T-helper 2 cell (primary cell): ENCODE measurements at places on chromosomes 11 and 22.

DNA sequence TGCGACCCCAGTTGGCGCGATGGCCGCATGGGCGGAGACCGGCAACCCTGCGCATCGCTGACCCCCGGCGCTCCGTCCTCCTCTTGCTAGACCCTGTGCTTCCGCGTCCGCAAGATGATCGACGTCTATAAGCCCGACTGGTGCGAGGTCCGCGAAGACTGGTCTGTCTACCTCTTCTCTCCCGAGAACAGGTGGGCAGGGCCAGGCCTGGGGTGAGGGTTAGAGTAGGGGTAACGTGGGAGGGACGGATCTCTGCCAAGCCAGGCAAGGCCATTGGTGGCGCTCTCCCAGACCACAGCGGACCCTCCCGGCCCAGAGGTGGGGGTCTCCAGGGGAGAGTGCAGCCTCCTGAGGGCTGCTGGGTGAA, 92.1 kb downstream of the CACNA1I start:
- DNase-seq, result no peak

DNA sequence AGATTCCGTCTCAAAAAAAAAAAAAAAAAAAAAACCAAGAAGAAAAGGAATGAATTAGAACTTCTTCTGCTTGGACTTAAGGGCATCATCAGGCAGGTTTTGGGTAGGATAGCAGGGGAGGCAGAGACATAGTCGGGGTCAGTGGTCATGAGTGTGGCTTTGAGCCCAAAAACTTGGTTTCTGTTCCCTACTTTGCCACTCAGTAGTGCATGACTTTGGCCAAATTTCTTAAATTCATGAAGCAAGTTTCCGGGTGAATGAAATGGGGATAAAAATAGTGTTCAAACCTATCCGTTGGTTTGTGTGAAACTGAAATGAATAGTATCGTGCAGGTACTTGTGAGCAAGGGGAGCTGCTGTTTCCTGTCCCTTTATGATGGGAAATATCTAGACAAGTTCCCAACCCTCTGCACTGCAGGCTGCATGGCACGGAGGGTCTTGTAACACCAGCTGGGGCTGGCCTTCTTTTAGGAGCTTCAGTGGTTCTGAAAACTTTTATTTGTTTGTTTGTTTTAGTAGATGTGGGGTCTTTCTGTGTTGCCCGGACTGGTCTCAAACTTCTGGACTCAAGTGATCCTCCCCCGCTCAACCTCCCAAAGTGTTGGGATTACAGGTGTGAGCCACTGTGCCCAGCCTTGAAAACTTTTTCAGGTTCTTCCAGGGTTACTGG, 18.4 kb downstream of the NEAT1 start:
- no peak for DNase-seq

GRCh38 chr11:79087238-79087960, 353.4 kb downstream of the TENM4 start:
- DNase-seq, result no peak

DNA sequence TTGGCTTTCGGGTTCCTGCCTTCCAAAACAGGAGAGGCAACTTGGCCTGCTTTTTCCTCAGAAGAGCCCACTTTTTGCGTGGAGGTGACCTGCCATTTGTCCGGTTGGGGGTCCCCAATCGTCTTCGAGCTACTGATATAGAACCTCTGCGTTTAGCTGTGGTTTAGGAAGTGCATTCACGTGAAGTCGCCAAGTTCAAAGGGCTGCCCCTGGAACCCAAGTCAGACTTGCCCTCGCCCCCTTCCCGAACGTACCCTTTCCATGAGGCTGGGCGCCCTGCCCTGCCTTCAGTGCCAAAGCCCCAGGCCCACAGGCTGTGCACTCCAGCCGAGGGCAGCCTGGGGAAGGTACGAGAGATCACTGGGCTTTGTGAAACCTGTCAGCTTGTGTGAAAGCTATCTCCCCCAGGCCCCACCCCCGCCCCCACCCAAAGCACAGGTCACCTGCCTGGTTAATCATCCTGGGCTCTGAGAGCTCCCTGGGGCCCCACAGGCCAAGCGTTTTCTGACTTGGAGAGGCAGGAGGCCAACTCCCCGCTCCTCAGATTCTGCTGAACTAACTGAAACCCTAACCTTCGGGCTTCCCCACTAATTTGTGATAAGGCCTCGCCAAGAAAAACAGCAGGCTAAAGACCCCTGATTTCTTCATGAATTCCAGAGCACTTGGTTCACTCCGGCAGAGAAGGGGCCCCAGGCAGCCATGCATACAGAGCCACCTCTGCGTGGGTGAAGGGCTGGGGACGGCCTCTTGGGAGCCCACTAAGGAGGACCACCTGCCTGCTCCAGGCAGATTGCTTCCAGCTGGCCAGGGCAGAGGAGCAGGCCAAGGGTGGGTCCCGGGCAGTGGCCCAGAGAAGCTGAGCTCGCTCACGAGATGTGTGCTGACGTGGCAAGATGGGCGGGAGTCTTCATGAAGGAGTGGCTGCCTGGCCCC, 25.8 kb upstream of the KCNQ1OT1 start:
- no peak for DNase-seq

GRCh38 chr22:27231266-27231665, 570.3 kb downstream of the MN1 start:
- no peak for DNase-seq

DNA sequence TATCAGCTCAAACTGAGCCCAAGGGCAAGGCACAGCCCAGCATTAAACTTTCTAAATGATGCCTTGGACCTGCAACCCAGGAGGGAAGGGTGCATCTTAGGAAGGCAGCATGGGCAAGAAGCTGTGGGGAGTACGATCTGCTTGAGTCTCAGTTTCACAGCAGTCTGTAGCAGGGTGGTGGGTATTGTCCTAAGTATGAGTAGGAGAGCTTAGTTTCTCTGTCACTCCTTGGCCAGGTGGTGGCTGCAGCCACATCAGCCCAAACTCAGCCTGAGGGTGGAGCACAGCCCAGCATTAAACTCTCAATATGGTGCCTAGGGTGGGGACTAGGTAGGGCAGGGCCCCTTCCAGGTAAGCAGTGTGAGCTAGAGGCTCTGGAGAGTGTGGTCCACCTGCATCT, 85.5 kb downstream of the ACER3 start:
- no peak for DNase-seq

- no peak for DNase-seq
Measured at GRCh38 chr11:12211331-12212065, 101.1 kb downstream of the MICAL2 start.

GRCh38 chr11:66408488-66409214, 12.2 kb upstream of the NPAS4 start:
- DNase-seq, result peak; percentile 91

DNA sequence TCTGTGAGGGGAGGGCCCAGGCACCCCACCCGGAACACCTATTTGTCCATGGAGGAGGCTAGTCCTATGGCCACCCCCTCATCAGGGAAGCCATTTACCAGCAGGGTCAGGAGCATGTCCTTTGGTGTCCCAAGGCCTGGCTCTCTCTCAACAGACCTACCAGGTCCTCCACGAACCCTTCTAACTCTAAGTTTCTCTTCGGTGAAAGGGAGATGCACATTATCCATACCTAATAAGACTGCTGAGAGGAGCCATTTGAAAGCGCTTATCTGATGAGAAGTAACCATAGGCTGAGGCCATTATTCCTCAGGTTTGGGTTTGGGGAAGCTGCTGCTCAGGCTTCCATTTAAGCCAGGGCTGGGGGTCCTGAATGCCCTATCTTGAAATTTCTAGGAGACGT, 9.2 kb upstream of the TOP3B start:
- no peak for DNase-seq

GRCh38 chr11:79259800-79260199, 181.0 kb downstream of the TENM4 start:
- no peak for DNase-seq
